ENCODE measurements at places on chromosomes 2 and 18. TPM values are rescaled to one million over a fixed set of nuclear protein-coding genes. Genes with fewer than 3 reads are reported as not detected.

ST8SIA3 gene
- not detected for total RNA-seq

NEU2 gene
- total RNA-seq, result not detected

GPAT2 gene
- total RNA-seq, result 6.7 TPM

SKA1 gene
- total RNA-seq, result 0.39 TPM
